ENCODE measurements at places on chromosomes 5 and 9.

DNA sequence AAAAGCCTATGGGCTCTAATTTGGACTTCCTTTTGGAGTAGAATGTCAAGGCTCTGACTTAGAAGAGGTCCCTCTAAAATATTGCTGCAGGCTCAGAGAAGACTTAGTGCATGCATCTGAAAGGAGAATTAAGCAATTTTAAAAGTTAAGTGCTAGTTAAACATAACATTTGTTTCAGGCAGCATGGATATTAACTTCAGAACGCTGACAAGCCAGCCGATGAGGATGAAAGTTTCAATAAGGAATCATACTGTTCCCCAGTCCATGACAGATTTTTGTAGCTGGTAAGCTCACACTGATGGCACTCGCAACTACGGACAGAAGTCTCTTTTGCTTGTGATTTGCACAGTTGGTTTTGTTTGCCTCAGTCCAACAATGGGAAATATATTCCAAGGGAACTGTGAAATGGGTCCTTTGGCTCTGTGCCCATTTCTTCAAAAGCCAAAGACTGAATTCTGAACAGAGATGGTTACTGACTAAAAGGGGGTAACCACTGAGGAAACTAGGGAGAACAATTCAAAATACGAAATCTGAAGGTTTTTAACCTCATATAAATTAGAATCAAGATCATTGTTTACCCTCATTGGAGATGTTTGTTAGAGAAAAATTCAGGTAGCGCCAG is 47.6 kb downstream of the DCP2 start:
- no peak for DNase-seq

DNA sequence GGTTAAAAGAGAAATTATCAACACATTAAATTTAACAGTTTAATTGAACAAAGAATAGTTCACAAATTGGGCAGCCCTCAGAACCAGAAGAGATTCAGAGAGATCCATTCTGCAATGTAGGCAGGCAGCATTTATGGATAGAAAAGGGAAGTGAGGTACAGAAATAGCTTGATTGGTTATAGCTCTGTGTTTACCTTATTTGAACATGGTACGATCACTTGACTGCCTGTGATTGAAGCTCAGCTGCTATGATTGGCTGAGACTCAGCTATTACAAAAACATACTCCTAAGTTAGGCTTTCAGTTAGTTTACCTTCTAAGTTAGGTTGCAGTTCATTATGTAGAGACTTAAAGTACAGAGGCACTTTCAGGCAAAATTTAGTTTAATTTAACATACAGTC is 7.3 kb downstream of the CNTRL start:
- no peak for DNase-seq

DNA sequence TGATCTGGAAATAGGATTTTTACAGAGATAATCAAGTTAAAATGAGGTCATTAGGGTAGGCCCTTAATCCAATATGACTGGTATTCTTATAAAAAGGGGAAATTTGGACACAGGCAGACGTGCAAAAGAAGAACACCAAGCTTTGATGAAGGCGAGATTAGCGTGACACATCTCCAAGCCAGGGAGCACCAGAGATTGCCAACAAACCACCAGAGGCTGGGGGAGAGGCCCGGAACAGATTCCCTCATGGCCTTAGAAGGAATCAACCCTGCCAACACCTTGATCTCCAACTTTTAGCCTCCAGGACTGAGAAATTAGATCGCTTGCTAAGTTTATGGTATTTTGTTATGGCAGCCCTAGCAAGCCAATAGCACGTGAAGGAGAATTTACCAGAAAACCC is 10.8 kb upstream of the ARSI start:
- DNase-seq, result no peak

DNA sequence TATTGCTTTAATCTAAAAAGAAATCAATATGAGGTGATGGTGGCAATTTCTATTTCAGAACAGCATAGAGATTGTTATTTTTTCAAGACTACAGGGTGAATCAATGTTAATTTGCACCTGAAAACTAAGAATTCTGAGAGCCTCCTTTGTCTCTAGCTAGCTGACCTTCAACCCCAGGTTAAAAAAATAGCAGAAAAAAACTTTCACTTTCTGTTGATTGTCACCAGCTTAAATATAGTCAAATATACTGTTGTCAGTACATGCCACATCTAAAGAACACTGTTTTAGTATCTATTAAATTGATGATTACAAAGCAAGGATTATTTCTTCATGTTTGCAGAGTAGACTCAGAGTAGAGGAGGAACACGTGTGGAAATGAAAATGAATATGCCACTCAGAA is 1371.4 kb downstream of the MAT2B start:
- DNase-seq, result no peak

GRCh38 chr5:61575103-61575502 is 243.0 kb downstream of the ZSWIM6 start:
- no peak for DNase-seq

- DNase-seq, result no peak
Measured at GRCh38 chr9:128159522-128159783, 612 bp upstream of the BBLN start.

DNA sequence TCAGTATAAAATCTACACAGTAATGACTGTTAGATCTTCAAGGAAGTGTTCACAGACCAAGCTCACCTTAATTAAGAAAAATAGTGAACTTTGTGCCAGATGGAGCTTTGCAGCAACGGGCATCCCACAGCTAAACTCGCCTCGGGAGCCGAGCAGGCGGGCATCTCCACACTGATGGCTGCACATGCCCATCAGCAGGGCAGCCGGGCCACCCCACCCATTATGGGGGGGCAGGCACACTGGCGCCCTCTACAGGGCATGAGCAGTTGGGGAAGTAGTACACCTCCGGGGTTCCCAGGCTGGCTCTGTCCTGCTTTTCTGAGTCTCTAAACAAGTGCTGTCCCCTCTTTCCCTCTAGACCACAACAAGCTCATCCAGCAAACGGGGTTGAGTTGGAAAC is 21.6 kb downstream of the ANKS6 start:
- no peak for DNase-seq

DNA sequence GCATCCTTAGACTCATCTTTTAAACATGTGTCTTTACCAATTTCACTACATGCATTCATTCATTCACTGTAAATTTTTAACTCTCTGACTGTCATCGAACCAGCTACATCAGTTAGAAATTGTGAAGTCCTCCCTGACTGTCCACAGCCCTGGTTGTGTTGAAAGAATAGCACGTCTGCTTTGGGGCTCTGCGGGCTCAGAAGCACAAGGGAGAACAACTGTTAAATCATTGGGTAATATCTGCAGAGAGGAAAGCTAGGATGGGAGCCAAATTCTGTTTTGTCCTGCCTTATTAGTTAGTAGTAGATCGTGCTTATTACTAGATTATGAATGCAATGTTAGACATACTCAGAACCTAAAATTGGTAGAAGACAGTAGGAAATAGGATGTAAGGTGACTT is 26.3 kb upstream of the FAM120AOS start:
- no peak for DNase-seq

DNA sequence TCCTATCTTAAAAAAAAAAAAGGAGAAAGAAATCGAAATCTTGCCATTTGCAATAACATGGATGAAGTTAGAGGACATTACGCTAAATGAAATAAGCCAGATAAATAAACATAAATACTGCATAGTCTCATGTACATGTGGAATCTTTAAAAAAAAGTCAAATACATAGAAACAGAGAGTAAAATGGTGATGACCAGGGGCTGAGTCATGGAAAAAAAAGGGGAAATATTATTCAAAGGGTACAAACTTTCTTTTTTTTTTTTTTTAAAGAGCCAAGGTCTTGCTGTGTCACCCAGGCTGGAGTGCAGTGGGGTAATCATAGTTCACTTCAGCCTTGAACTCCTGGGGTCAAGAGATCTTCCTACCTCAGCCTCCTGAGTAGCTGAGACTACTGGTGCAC is 310.1 kb downstream of the ZNF608 start:
- DNase-seq, result no peak

DNA sequence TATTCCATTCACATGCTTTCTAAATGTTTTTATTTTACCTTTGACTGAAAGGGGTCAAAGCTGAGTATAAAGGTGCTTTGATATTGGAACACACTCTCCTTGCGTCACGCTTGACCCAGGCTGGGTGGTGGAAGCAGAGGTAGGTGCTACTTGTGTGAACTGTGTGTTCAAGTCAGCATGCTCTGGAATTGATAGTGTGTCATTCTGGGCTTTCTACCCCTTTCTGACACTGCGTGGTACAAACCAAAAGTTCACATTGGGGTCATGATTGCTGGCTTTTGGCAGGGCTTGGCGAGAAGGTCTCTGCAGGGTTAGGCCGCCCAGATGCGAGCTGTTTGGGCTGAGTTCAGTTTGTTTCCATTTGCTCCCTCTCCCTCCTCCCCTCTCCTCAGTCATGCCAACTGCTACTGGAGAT is 131.8 kb downstream of the ADAMTSL1 start:
- DNase-seq, result no peak

GRCh38 chr5:179606910-179607159 is 16.6 kb downstream of the HNRNPH1 start:
- DNase-seq, result no peak

DNA sequence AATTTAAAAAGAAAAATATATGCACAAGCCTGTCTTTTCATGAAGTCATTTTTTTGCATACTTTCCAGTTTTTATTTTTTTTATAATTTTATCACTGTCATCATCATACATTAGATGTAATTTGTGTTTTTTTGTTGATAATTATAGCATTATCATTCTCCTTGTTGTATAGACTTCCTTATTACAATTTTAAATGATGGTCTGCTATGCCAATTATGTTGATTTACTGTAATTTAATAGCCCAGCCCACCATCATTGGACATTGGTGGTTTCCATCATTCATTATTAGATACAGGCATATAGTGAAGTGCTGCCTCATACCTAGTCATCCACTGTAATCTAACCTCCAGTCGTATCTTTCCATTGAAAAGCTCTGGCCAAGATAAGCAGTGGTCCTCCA is 3.8 kb upstream of the TJP2 start:
- DNase-seq, result no peak

- DNase-seq, result no peak
Measured at GRCh38 chr9:115250621-115251032, 132.7 kb upstream of the TNC start.

DNA sequence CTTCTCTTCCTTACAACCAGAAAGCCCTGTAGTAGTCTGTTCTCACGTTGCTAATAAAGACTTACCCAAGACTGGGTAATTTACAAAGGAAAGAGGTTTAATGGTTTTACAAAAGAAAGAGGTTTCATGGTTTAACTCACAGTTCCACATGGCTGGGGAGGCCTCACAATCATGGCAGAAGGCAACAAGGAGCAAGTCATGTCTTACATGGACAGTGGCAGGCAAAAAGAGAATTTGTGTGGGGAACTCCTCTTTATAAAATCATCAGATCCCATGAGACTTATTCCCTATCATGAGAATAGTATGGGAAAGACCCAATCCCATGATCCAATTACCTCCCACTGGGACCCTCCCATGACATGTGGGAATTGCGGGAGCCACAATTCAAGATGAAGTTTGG is 164.9 kb downstream of the NR3C1 start:
- no peak for DNase-seq

GRCh38 chr5:38290028-38290653 is 31.8 kb downstream of the EGFLAM start:
- no peak for DNase-seq

- DNase-seq, result no peak
Measured at GRCh38 chr5:150553911-150554310, 46.0 kb downstream of the NDST1 start.

GRCh38 chr5:168624850-168625364 is 45.7 kb upstream of the PANK3 start:
- DNase-seq, result no peak

GRCh38 chr5:137727623-137728022 is 8.3 kb downstream of the KLHL3 start:
- DNase-seq, result no peak

GRCh38 chr5:68420476-68421344 is 205.2 kb downstream of the PIK3R1 start:
- no peak for DNase-seq

DNA sequence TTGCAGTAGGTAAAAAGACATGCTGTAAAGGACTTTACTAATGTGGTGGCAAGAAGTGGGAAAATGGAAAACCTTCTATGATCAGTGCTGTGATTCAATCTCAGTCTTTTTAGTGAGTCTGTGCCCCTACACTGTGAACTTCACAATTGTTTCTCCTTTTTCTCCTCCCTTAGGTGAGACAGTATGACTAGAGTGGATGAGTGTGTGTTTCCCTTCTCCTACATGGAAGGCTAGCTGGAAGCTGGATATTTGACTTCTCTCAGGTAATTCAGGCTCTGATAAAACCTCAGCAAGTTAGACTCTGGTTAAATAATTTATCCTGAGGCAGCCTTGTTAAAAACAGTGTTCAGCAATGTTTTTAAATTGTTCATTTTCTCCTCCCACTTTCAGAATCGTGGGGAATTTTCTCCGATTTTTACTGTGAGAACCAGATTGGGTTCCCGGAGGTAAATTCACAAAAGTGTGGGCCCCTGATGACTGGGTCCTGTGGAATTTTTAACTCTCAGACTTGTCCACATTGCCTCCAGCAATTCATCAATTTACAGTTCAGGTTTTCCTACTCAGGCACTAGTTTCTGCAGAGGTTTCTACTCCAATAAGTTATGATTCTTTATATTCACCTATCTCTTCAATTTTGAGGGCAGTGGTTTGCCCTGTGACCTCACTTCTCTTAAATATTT is 149.1 kb upstream of the PIK3R1 start:
- DNase-seq, result no peak

DNA sequence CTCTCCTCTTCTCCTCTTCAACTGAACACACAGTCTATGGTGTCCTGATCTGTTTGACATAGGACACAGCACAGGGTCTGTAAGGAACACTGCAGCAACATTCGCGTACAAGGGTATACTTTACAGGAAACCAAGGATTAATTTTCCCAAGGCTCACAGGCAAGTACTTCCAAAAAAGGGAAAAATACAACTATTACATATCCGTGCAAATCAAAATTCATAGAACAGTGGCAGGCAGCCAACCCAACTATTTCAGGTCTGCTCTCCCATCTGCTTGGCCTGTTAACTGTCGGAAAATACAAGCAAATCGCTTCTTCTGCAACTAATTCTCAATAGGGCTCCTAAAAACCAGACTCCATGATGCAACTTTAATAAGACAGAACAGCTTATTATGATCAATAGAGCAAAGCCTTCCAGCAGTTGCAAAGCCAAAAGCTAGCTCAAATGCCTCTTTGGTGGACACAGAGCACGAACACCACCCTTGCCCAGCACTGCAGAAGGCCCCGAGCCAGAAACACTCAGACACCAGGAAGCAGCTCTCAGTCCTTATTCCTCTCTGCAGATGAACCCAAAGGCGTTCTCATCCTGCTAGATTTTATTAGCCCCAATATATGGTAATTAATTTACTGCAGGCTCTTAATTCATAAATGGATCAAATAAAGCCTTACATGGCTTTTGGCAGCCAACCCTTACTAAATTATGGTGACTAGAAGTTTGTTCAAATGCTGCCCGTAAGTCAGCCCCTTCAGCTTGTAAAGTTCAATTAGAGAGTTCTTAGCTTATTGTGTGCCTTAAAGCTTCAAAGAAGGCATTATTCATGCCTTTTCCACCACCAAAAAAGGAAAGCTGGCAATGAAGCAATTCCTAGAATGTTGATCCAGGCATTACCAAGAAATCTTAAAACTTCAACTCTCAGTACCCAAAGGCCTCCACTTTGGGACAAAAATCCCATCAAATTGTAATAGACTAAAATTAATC is 68.8 kb downstream of the ZNF608 start:
- DNase-seq, result no peak
